ENCODE measurements at places on chromosomes 3 and 15.

DNA sequence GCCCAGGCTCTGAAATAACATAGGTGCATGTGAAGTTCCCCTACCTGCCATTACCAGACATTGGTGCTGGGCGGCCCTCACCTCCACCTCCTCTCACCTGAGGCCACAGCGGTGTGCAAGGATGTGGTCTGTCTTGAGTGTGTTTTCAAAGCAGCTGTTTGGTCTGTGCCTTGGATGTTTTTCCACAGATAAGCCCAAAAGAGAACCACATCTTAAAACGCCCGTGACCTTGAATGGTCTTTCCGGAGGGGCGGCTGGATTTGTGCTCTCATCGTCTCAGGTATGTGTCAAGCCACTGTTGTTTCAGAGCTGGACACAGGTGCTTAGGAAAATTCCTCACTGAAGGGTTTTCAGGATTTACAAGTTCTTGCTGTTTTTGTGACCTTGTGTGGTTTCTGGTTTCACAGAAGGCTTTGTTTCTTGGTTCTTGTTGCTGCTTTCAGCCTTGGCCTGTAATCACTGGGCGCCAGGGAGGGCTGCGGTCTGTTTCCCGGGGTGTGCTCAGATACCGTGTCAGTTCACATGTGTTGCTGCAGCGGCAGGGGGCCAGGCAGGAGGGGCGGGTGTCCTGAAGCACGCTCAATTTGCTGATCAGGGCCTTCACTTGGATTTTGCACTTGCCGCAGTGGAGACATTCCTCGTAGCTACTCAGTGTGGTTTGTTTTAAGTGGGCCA is 128.4 kb downstream of the IGF1R start:
- DNase-seq = peak; percentile 21

- no peak for DNase-seq
Observed at GRCh38 chr3:94822298-94822697, 759.4 kb downstream of the NSUN3 start.

DNA sequence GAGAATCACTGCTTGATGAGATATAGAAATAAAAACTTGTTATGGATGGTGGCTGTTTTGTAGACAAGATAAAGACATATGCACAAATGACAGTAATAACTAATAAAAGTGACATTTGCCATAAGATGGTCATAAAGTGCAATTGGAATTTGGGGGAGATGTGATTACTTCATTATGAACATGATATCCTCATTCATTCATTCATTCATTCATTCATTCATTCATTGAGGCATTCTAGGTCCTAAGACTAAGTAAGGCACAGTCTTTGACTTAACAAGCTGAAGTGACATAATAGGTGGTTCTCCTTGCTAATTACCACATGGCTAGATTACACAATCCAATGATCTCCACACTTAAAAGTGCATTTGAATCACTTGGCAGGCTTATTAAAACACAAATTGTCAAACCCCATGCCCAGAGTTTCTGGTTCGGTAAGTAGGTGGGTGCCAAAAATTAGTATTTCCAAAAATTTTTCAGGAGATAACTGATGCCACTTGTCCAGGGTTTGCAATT is 18.9 kb downstream of the RAP2B start:
- DNase-seq = no peak

DNA sequence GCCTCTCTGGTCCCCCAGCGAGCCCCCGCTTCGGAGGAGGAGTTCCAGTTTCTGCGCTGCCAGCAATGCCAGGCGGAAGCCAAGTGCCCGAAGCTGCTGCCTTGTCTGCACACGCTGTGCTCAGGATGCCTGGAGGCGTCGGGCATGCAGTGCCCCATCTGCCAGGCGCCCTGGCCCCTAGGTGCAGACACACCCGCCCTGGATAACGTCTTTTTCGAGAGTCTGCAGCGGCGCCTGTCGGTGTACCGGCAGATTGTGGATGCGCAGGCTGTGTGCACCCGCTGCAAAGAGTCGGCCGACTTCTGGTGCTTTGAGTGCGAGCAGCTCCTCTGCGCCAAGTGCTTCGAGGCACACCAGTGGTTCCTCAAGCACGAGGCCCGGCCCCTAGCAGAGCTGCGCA is 3.5 kb downstream of the PML start:
- no peak for DNase-seq

- no peak for DNase-seq
Observed at GRCh38 chr3:77026904-77027634, 12.8 kb upstream of the ROBO2 start.

DNA sequence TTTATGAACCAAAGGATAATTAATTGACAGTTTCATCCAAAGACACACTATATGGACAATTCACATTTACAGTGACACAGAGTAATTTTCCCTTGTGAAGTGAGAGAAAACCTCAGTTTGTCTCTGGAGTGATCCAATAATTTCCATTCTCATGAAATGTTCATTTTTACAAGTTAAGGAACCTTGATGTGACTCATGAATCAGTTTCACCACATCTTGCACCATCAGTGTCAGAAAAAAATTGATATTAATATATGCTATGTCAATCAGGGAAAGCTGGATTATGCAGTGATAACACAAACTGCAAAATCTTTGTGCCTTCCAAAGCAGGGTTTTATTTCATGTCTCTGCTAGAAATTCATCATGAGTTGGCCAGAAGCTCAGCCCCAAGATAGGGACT is 348.1 kb downstream of the ARPP21 start:
- no peak for DNase-seq

- DNase-seq = no peak
Observed at GRCh38 chr3:72134989-72135451, 350.1 kb upstream of the PROK2 start.

DNA sequence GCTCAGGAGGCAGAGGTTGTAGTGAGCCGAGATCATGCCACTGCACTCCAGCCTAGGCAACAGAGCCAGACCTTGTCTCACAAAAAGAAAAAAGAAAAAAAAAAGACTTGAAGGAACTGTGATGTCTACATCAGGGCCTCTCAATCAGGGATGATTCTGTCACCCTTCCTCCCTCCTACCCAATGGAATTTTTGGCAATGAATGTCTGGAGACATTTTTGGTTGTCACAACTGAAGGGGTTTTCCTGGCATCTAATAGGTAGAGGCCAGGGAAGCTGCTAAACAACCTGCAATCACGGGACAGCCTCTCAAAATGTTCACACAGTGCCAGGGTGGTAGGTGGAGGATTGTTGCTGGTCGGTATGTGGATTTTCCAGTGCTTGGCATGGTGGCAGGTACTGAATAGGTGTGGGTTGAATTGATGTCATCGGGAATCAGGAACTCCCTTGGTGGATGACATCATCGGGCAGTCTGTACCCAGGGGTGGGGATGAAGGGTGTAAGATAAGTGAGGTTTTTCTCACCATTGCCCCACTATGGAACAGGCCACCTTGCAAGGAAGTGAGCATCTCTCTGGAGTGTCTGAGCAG is 71.3 kb downstream of the MESD start:
- DNase-seq = no peak

- no peak for DNase-seq
Observed at GRCh38 chr3:129039271-129040038, 21.1 kb upstream of the GP9 start.

DNA sequence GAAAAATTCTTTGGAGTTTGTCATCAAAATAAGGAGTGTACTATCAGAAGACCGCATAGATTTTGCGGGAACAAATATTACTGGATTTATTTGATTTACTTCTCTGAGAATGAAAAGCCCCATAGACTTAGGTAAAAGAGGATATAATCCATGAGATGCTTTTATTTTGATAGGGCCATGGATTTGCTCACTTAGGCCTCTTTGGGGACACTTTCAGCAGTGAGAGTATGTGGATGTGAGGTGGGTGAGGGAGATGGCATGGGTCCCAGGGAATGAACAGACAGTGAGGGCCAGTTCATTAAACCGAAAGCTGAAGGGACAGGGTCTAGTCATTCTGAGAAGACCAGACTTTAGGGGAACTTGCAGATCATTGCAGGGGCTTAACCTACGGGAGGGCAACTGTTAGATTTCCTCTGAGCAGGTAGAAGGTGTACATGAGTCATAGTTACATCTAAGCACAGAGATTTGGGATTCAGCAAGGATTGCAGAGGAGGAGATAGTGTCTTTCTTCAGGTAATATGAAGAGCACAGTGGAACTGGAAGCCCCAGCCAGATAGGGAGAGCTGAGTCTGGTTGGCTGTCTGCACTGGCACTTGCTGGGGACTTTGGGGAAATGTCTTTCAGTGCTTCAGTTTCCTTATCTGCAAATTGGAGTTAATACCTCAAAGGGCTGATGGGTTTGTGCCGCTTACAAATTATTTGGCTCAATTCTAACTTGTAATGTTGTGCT is 30.8 kb downstream of the SH3GL3 start:
- DNase-seq = no peak

DNA sequence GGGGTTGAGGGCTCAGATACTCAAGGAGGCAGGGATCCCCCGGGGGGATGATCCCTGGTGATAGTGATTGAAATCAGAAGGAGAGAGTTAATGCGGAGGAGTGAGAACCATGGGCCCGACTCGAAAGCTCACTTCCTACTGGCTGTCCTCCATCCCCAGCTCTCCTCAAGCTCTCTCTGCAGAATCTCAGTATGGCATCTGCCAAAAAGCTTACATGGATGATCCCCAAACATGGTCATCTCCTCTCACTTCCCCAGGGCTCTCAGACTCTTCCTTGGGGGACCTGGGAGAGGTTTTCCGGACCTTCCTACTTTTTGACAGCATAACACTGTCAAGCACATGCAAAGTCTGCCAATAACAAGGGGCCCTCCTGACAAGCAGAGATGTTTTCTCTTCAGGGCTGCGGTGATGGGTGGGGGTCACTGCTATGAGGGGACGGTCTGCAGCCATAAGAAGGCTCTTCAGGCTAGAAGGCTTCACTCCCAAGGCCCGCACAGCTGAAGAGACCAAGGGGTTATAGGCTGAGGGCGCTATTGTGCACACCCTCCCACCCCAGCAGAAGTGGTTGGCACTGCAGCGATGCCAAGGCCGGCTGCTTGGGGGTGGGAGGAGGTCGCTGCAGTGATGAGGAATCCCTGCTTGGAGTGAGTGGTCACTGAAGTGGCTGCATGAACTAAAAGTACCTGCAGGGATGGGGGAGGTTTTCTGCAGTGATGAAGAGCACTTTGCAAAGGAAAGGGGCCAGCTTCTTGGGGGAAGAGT is 828 bp upstream of the VWA5B2 start:
- DNase-seq = no peak

DNA sequence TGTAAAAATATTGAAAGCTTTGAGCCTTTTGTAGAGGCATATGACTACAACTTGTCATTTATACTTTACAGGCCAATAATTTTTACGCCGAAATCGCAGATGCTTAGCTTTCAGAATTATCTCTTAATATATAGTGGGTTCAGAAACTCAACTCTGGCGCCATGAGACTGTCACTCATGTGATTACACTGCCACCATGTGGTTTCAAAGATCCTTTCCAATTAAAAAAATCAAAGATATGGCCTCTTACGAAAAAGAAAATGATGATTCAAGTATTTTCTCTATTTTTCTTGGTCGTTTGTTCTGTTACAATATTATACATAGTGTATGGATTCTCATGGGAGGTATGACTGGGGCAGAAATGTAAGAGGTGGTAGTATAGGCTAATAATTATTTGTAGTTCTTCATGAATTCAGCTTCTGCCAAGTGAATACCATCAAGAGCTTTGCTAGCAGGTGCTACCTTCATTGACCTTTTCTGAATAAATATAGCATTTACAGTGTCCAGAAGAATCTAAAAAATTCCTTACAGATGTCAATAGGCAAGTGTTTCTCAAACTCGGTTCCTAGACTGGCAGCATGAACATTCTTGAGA is 751.7 kb upstream of the GOLIM4 start:
- DNase-seq = no peak

DNA sequence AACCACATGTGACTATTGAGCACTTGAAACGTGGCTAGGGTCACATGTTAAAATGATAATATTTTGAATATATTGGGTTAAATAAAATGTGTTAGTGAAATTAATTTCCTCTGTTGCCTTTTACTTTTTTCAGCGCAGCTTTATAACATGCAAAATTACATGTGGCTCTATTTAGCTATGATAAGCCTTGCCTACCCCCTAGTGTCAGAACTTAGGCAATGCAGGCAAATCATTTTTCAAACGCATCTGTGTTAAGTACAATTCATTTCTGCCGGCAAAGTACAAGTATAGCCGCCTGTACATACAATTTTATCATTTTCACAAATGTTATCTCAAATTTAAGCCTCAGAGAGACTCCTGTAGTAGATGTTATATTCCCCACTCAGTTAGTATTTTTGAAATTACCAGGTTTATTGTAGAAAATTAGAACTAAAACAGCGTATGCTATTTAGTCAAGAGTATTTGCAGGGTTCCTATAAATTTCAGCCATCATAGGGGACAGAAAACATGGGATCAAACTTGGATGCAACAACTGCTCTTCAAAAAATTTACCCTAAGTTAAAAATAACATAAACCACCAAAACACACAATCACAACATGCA is 56.1 kb downstream of the TAFA4 start:
- peak; percentile 5 for DNase-seq

DNA sequence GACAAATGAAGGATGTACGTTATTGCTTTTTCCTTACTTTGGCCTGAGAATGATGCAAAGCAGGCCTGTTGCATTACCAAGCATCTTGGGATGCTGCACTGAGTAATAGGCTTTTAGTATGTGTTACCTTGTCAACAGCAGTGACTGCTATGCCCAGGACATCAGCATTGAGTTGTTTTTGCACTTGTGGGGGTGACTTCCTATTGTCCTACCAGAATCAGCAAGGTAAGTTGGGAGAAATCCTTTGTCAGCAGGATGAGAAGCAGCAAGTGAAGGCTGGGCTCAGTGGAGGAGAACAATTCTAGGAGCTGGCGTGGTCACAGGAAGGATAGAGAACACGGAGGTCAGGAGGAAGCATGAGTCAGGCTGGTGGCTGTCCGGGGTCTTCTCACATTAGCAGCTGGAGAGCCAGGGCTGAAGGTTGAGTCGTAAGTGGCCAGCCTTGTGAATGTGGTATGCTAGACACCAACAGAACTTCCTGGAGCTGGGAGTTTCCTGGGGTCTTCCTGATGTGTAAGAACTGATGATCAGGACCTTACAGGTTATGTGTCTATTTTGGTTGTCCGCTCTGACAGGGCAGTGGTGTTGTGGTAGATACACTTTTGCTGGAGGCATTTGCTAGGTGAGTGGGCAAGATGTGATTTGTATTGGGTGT is 142.7 kb downstream of the FNDC3B start:
- DNase-seq = no peak

GRCh38 chr3:71425491-71426071 is 157.9 kb downstream of the FOXP1 start:
- DNase-seq = peak; percentile 46

DNA sequence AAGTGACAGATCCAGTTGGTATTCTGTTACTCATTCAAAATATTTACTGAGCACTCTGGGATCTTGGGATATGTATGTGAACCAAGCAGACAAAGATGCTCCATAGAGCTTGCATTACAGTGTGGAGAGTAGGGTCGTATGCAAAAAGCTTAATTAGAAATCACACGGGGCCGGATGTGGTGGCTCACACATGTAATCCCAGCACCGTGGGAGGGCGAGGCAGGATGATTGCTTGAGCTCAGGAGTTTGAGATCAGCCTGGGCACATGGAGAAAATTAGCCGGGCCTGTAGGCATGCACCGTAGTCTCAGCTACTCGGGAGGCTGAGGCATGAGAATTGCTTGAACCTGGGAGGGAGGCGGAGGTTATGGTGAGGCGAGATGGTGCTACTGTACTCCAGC is 68.7 kb upstream of the MB21D2 start:
- DNase-seq = no peak
